ENCODE measurements at places on chromosomes 3 and 15. TPM values are rescaled to one million over a fixed set of nuclear protein-coding genes. Genes with fewer than 3 reads are reported as not detected.
A peak's percentile ranks its signal among the peaks of the same experiment; 100 is the strongest.

GRCh38 chr15:43509660-43510199 is 7.7 kb upstream of the MAP1A start:
- DNase-seq = no peak

DNA sequence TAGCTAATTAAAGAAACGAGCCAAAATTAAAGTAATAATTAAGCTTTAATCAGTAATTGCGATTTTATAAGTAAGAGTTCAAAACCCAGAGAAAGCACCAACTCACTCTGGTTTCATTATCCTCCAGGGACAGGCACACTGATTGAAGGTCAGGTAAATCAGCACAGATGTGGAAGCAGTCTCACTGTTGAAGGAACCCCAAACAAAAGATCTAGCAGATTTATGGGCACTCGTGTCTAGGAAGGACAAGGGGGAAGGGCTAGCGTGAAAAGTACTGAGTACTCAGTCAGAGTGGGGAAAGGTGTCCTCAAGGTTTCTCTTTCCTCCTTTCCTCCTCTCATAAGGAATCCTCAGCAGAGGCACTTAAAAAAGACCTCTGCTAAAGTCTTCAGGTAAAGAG is 320.1 kb downstream of the PYDC2 start:
- no peak for DNase-seq

DNA sequence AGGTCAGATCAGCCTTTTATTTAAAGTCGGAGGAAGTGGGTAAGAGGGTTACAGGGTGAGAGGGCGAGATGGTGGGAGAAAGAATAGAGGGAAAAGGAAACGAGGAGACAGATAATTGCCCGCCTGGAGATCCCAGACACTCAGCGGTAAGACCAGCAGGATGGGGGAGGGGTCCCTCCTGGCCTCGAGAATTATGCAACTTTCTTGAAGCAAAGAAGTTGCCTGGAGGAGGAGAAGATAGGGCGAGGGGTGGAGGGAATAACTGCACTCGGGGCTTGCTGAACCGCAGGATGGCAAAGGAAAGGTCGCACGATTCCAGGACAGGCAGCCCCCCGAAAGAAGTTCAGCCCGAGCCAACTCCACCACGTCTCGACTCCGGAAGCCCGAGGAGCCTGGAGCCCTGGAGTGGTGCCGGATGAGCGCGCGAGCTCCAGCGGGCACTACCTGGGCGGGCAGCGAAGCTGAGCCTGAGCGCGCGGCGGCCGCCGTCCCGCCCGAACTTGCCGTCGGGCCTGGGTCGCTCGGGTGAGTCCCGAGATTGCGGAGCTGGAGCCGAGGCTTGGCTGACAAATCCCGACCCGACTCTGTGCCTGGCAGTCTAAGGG is 402 bp downstream of the WWTR1 start:
- peak; percentile 75 for DNase-seq

DNA sequence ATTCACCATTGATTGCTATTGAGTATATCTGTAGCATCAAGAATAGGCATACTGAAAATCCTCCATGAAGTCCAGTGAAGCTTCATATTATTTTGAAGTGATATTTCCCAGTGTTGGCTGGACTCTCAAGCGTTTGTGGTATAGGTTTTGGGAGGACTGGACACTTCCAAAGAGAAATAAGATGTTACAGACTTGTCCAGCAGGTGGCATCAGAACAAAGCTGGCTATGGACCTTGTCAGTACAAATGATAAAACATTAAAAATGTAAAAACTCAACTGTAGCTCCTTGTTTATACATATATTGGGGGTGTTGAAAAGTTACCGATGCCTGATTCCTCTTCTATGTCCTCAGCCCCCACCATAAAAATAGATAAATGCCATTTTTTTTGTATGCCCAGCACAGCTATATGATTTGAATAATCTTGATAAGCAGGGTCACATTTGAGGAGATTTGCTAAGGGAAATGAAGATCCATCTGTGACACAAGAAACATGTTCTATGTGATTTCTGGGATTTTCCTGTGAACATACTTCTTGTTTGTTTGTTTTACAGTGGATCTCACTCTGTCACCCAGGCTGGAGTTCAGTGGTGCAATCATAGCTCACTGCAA is 54.5 kb upstream of the GOLGA6B start:
- peak; percentile 49 for DNase-seq

IL16 gene
- total RNA-seq = not detected
